ENCODE measurements at places on chromosomes 13 and 19. TPM values are rescaled to one million over a fixed set of nuclear protein-coding genes. Genes with fewer than 3 reads are reported as not detected.

Gene ZNF737
- total RNA-seq = 0.08 TPM

Gene ZNF132
- 0.06 TPM for total RNA-seq

Gene ETFB
- total RNA-seq = 236 TPM

Gene SHC2
- 0.80 TPM for total RNA-seq

Gene ZNF582
- total RNA-seq = 1.1 TPM

Gene P2RY11
- total RNA-seq = 7.0 TPM

Gene IL12RB1
- not detected for total RNA-seq

Gene CASP14
- not detected for total RNA-seq

Gene SKA3
- 12.2 TPM for total RNA-seq

Gene IQCN
- 0.99 TPM for total RNA-seq

Gene TMC4
- 1.7 TPM for total RNA-seq

Gene CD33
- not detected for total RNA-seq
